ENCODE measurements at places on chromosomes 7 and 10. TPM values are rescaled to one million over a fixed set of nuclear protein-coding genes. Genes with fewer than 3 reads are reported as not detected.

Gene MACROH2A2
- total RNA-seq = 3.4 TPM

Gene PNLIP
- total RNA-seq = not detected

DNA sequence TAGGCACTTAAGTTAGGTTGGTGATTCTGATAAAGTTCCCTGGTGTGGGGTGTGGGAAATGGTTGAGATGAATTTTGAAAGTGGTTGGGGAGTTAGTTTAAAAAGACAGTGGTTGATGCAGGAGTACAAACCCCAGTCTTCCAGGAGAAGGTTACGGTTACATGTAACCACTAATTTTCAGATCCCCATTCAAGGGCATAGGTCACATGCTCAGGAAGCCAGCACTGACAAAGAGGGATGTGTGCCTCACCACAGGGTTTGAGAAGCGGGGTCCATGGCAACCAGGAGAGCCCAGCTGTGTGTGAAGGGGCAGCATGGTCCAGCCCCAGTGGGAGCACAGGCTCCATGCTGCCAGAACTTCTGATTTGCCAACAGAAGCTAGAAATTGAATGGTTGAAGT lies 144.2 kb downstream of the MDFIC start:
- no peak for DNase-seq
- no peaks in the 10 kb centered on the region for H3K27me3 ChIP-seq
- no peak overlapping the region for H3K4me3 ChIP-seq
- no peaks in the 10 kb centered on the region for H3K36me3 ChIP-seq
- H3K27ac ChIP-seq = no peak overlapping the region
- H3K4me1 ChIP-seq = no peaks in the 10 kb centered on the region

Gene ACSM6
- total RNA-seq = not detected

GRCh38 chr10:52100011-52100547 lies 214.0 kb upstream of the DKK1 start:
- no peak overlapping the region for H3K4me3 ChIP-seq
- no peak overlapping the region for H3K27ac ChIP-seq
- no peak for DNase-seq
